ENCODE measurements at places on chromosomes 13 and 19.

- peak; percentile 7 for DNase-seq
Measured at GRCh38 chr19:38742296-38742695, 2.0 kb downstream of the CAPN12 start.

DNA sequence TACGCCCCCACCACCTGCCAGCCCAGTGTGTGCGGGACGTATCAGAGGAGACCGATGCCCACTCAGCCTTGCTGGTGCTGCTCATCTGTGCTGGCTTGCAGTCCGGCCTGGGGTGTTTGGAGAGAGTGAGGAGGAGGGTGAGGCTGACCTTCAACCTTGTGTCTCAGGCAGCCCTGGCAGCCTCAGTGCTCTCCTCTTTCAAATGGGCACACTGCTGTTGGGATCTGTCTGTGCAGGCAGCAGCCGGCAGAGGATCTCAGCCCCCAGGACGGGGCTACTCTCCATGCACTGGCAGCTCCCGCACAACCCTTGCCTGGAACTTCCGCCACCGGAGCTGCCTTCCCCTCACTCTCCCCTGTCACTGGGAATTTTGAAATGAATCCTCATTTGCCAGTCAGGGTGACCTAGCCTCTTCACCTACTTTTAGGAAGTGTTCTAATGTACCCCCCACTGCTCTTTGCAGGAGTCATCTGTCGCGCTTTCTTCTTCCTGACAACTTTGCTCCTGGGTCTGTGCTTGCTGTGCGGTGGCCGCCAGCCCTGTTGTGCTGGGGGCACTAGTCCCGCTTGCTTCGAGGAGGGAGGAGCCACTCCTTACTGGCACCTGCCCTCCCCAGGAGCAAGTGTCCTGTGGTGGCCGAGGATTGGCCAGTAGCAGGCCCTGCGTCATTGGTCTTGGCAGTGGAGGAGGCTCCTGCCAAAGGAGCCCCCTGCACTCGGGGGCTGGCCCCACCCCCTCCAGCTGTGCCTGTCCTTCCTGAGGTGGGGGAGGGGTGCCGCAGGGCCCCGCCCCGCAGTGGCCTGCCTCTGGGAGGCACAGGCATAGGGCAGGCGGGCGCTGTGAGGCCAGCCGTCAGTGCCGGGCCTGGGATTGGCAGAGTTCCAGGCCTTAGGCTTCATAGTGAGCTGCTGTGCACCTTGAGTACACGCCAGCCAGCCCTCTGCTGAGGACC lies 53.4 kb downstream of the TSSK6 start:
- no peak for DNase-seq

DNA sequence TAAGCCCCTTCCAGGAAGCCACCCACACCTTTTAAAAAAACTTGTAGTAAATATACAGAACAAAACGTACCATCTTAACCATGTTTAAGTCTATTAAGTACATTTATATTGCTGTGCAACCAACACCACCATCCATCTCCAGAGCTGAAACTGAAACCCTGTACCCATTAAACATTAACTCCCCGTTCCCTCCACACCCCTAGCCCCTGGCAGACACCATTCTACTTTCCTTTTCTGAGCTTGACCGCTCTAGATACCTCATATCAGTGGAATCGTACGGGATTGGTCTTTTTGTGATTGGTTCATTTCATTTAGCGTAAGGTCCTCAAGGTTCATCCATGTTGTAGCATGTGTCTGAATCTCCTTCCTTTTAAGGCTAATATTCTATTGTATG lies 13.0 kb upstream of the SPATA13 start:
- no peak for DNase-seq

DNA sequence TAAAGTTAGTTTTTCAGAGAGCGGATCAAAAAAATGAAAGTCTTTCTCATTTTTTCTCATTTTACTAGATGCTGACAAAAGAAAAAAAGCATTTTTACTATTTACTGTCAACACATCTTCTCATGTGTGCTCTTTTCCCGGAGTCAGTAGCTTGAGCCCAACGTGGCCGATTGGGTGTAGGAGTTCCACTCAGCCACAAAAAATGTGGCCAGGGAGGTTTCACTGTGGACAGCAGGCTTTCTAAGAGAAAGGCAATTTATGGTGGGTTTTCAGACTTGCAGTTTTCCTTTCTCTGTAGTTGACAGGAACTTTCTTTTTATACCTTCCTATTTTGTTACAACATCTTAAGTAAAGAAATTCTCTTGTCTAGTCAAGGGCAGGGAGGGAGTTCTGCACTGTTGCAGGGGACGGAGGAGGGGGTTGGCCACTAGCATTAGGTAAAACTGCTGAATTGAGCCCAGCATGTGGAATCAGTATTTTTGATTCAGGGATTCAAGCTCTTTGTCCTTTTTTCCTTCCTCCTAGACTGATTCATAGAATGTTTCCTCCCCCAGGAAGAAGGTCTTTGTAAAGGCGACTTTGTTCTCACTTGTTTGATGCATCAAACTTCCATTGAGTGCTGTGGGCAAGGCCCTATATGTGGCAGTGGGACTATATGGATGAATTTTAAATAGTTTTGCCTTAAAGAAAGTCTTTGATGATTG lies 123.1 kb downstream of the B3GLCT start:
- no peak for DNase-seq

DNA sequence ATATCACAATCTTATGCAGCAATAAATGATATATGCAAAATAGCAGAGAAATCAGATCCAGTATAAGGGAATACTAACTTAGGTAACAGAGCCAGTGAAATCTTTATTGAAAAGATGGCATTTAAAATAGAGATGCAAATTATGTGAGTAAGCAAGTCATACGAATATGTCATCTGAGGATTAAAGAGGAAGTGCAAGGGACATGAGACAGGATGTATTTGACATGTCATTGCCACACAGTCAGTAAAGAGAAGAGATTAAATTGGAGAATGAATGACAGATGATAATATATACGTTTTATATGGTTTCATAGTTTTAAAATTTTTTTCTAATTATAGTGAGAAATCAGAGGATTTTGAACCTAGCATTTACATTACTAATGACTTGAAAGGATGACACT lies 426.4 kb downstream of the SLITRK5 start:
- no peak for DNase-seq

DNA sequence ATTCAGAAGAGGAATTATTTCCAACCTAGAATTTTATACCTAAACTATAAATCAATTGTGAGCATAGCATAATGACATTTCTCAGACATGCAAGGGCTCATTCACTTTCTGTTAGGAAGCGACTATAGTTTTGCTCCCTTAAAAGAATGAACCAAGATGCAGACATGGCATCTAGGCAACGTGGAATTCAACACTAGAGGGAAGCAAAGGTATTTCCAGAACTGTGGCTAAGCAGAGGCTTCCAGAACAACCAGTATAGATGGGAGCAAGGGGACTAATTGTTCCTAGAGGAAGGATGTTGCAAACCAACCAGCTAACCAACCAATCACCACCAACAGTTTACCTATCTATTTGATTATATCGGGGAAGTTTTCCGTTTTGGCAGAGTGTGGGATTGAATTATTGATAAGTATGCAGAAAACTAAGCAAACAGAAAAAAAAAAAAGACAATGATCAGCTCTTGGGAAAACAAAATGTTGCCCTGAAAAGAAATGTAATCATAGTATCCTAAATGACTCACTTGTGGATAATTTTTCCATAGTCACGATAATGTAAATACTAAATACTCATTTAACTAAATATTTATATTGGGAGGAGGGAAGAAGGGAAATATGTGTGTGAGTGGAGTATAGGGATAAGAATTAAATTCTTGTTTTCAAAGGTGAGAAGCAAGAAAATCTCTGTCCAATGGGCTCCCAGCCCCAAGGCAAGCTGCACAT lies 21.1 kb downstream of the ARL11 start:
- no peak for DNase-seq

All from GM12892 (cell line).